ENCODE measurements at places on chromosomes 13 and 19.
A peak's percentile ranks its signal among the peaks of the same experiment; 100 is the strongest.

DNA sequence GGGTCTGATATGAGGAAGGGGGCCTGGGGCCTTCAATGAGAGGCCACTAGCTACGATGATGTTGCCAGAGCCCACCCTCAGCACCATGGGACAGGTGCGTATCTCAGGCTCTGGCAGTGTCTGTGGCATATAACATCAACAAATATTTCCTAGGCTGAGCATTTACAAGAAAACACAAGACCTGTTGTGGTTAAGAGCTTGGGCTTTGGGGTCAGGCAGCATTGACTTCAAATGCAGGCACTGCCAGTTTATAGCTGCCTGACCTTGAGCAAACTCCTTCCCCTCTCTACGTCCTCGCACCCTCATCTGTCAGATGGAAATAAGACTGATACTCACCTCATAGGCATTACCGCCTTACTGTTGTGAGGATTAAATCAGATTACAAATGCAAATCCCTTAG, 156.0 kb downstream of the KATNAL1 start:
- DNase-seq = peak; percentile 37

GRCh38 chr19:5172859-5173630, 167.6 kb downstream of the PTPRS start:
- DNase-seq = no peak

GRCh38 chr19:4379383-4380253, 20.7 kb downstream of the SH3GL1 start:
- peak; percentile 55 for DNase-seq

GRCh38 chr13:85528491-85529217, 270.6 kb downstream of the SLITRK6 start:
- DNase-seq = no peak

- no peak for DNase-seq
Measured at GRCh38 chr19:28519952-28520861, 692.7 kb downstream of the UQCRFS1 start.

- no peak for DNase-seq
Measured at GRCh38 chr19:16628984-16629691, 1.1 kb upstream of the MED26 start.

- peak; percentile 57 for DNase-seq
Measured at GRCh38 chr19:37902668-37903067, 3.7 kb downstream of the WDR87 start.

All from natural killer cell (primary cell).